ENCODE measurements at places on chromosomes 11 and 22.

GRCh38 chr22:44795701-44796630 is 43.6 kb downstream of the ARHGAP8 start:
- no peak for DNase-seq

- DNase-seq = peak; percentile 53
These were observed 33.0 kb downstream of the LRRC10B start for GRCh38 chr11:61541598-61541997.

- peak; percentile 13 for DNase-seq
These were observed 13.5 kb upstream of the B3GNT6 start for GRCh38 chr11:77020734-77021133.

DNA sequence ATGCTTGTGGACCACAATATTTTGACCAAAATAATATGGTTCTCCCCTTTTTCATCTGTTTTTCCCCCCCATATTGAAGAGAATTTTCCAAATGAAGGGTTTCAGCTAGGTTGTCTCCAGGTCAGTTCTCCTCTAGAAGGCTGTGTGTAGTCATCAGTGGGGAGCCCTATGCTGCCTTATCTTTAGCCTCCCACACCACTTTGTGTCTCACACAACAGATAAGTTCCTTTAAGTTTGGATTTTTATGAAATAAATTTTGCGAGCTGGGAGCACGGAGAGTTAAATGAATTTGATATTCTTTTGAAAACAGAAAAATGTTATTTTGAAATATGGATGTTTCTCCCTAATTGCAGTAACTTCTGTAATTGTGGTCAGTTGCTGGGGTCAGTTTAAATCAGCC is 28.9 kb downstream of the PAX6 start:
- no peak for DNase-seq

- DNase-seq = no peak
These were observed 442.2 kb upstream of the B3GAT1 start for GRCh38 chr11:134853992-134854991.

DNA sequence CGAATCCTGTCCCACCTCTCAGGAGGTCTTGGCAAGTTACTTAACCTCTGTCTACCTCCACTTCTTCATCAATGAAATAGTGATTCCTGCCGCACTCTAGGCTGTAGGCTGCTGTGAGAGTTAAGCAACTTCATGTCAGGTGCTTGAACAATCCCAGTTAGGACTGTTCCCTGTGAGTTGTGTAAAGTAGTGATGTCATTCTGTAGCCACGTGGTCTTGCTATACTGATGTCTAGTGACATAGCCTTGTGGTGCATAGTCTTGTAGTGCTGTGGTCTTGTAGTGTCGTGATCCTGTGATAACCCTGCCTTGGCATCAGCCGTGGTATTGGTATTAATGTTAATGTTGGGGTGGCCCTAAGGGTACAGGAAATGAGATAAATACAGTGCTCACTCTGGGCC is 30.3 kb upstream of the PRR5 start:
- no peak for DNase-seq

GRCh38 chr11:105906517-105906916 is 115.5 kb downstream of the MSANTD4 start:
- no peak for DNase-seq

DNA sequence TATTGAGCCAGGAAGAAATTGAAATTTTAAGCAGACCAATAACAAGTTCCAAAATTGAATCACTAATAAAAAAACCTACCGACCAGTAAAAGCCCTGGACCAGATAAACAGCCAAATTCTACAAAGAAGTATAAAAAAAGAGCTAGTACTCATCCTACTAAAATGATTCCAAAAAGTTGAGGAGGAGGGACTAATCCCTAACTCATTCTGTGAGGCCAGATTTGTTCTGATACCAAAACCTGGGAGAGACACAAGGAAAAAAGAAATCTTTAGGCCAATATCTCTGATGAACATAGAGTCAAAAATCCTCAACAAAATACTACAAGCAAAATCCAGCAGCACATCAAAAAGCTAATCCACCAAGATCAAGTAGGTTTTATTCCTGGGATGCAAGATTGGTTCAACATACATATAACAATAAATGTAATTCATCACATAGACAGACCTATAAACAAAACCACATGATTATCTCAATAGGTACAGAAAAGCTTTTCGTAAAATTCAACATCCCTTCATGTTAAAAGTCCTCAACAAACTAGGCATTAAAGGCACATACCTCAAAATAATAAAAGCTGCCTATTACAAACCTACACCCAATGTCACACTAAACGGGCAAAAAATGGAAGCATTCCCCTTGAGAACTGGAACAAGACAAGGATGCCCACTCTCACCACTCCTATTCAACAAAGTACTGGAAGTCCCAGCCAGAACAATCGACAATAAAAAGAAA is 13.1 kb downstream of the OR52A5 start:
- DNase-seq = no peak

- no peak for DNase-seq
These were observed 14.3 kb downstream of the BLID start for GRCh38 chr11:122101625-122102291.

- no peak for DNase-seq
These were observed 84.8 kb downstream of the SLC1A2 start for GRCh38 chr11:35334385-35335090.

GRCh38 chr11:93704237-93704636 is 37.1 kb downstream of the TAF1D start:
- DNase-seq = no peak

DNA sequence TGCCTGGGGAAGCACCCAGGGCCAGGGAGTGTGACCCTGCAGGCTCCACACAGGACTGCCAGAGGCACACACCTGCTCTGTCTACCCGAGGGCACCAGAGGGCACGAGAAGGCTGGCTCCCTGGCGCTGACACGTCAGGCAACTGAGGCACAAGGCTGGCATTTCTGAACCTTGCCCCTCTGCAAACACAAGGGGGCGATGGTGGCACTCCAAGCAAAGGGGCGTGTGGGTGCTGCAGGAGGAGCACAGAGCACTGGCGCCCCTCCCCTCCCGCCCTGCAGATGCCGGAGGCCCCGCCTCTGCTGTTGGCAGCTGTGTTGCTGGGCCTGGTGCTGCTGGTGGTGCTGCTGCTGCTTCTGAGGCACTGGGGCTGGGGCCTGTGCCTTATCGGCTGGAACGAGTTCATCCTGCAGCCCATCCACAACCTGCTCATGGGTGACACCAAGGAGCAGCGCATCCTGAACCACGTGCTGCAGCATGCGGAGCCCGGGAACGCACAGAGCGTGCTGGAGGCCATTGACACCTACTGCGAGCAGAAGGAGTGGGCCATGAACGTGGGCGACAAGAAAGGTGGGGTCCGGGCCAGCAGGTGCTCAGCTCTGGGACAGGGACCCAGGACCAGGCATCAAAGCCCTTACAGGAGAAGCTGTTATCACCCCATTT is 20.8 kb upstream of the TXNRD2 start:
- peak; percentile 45 for DNase-seq
